ENCODE measurements at places on chromosomes 3 and 15. TPM values are rescaled to one million over a fixed set of nuclear protein-coding genes. Genes with fewer than 3 reads are reported as not detected.
A peak's percentile ranks its signal among the peaks of the same experiment; 100 is the strongest.

GRCh38 chr15:26146202-26146601 is 283.1 kb upstream of the ATP10A start:
- DNase-seq: no peak

DNA sequence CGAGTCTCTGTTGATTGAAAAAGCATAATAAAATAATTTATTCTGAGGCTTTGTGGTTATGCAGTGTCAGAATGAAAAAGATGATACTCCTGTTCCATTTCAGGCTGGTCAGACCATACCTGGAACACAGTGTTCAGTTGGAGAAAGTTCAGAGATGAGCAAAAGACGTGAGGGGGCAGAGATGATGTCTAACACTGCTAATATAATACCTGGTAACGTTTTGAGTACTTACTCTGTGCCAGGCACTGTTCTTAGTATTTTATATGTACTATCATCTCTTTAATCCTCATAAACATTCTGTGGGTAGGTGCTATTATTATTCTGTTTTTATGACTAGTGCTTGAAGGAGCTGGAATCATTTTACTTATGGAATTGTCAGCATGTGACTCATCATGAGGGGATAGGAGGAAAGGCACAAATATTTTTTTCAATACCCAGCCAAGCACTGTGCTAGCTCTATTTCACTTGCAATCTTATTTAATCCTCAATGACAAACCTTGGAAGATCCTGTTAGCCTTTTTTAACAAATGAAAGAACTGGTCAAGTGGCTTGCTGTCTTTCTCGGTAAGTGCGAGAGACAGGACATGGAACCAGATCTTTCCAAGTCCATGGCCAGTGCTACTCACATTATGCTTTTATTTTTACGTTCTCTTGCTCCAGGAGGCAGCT is 31.8 kb downstream of the IQGAP1 start:
- no peak for DNase-seq

DNA sequence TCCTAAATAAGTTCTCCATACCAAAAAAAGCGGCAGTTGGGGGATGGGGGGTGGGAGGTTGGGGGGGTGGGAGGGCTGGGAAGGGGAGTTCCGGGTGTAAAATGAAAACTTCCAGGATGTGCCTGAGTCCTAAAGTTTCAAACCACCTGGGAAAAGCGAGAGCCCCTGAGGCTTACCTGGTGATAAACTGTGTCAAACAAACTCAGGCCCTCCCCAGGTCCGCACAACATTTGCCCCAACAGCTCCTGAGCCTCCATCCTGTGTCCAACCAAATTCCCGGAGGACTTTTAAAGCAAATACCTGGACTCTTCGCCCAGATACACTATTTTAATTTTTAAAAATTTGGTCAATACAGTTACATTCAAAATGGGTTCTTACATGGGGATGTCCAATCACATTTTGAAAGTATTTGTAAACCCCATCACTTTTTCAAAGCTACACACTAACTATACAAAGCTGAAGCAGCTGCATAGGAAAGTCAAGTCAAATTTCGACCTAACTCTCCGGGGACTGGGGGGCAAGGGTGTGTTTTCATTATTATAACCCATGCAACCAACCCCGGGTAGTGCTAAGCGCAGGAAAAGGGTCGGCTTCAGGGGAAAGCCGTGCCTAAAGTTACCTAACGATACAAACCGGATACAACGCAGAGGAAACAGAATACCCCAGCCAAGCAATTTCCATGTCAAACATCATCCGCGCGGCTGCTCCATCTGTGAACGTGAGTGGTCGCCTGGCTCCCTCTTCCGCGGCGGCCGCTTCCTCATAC is 685 bp upstream of the FOXB1 start:
- no peak for DNase-seq

DNA sequence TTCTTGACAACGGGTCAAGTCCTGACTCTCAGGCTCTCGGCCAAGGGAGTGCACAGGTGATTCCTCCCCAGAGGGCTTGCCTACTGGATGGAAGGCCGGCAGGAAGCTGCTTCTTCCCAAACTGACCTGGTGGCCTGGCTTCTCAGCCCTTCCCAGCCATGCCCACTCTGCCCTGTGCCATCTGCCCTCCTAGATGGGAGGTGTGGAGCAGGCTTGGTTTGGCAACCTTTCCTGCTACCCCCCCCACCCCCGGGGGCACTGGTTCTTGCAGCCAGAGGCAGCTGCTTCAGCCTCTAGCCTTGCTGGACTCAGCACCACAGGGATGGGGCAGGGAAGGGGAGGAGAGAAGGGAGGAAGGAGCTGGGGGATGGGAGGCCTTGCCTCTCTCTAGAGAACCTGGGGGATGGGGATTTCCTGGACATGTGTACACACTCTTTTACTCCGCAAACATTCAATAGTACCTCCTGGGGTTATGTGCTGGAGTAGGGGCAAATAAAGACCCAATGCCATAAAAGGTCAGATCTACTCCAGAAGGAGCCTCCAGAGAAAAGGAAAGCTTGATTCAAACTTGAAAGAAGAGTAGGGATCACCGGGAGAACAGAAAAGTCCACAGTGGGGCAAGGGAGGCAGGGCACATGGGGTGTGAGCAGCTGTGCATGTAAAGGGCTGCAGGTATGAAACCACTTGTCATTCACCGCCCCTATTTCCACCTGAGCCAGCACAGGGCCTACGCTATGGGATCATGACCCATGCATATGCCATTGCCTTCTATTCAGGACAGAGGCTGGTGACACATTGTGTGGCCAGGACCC is 4.2 kb upstream of the DAPK2 start:
- no peak for DNase-seq

- DNase-seq: peak; percentile 40
Measured at GRCh38 chr15:21261396-21261964, 178.8 kb downstream of the POTEB3 start.

GRCh38 chr3:50165910-50166538 is 10.9 kb downstream of the SEMA3F start:
- DNase-seq: no peak

- DNase-seq: no peak
Measured at GRCh38 chr15:52085299-52085698, 27.3 kb downstream of the BCL2L10 start.

GRCh38 chr15:64162869-64163658 is at the start of gene PPIB:
TSS of gene PPIB (minus strand) at chr15:64163022. CDS start at chr15:64162986, 36 bp downstream.
- peak; percentile 99 for DNase-seq

DNA sequence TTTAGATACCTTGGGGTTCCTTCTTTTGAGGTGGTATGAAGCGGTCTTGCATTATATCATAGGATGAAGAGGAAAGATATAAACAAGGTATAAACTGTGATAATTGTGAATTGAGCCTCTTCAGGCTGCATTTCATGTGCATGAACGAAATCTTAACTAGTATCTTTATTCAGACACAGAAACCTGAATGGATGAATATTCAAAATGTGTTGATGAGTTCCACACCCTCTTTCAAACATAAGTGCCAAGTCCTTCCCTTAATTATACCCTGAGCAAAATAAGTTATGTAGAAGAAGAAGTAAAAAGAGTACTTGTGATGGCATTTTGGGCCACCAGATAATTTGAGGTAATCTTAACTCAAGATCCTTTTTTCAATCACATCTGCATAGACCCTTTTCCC is 103.1 kb upstream of the CFAP20DC start:
- no peak for DNase-seq

GRCh38 chr3:192916371-192917027 is 1.2 kb downstream of the MB21D2 start:
- DNase-seq: no peak

GRCh38 chr15:87238451-87239068 is 1018.0 kb downstream of the NTRK3 start:
- DNase-seq: no peak

- DNase-seq: no peak
Measured at GRCh38 chr15:81809543-81809942, 236.3 kb downstream of the MEX3B start.

DNA sequence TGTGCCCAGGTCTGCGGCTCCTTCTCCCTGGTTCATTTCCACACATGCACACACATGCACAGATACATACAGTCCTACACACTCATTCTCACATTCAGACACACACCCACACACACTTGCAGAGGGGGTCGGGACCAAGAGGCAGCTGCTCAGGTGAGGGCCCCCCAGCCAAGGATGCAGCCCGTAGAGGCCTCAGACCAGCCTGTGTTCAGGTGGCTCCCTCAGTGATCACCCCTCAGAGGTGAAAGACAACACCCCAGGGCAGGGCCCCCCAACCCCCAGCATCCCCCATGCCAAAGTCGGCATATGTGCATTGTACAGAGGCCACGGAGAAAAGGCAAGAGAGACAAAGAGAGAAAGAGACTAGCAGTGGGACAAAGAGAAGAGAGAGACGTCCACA is 5.9 kb upstream of the CORO2B start:
- DNase-seq: peak; percentile 55

DNA sequence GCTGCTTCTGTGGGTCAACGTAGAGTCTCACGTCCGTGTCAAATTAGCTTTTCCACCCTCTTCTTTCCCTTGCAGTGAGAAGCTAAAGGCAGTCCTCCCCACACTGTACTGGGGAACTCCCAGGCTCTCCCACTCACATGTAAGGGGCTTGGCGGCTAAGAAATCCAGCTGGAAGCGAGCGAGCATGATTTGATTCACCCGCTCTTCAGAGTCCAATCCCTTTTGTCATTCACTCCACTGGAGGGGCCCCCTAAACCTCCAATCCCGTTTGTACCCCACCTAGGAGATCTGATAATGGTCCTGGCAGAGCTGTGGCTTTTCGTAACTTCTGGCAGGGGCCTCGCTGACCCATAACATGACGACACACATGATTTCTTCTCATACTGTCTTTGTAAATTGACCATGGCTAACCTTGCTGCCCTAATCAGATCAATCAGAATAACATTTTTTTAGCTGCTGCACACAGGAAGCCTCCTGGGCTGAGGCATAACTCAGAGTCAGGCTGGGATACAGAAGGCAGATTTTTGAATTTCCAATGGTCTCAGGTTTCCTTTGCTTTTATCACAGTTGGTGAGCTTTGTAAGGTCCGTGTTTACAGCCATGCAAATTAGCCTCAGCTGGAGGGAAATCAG is 235.2 kb downstream of the GREM1 start:
- DNase-seq: no peak

DNA sequence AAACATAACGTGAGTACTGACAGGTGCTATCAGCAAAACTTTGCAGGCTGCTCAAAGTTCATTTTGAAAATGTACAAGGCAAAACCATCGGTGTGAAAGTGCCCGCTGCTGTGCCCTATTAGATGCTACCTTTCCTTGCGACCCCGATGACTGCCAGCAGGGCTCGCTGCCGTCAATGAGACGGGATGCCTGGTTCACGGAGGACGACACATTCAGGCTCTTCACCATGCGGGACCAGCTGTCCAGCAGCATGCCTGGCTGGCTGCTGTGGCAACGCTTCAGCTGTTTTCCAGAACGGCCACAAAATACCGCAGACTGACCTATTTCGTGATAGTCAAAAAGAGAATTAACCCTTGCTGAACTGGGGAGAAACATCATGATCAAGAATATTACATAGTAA is 92.7 kb upstream of the OCA2 start:
- peak; percentile 71 for DNase-seq

GRCh38 chr3:171353423-171353822 is 106.8 kb downstream of the TNIK start:
- no peak for DNase-seq

DNA sequence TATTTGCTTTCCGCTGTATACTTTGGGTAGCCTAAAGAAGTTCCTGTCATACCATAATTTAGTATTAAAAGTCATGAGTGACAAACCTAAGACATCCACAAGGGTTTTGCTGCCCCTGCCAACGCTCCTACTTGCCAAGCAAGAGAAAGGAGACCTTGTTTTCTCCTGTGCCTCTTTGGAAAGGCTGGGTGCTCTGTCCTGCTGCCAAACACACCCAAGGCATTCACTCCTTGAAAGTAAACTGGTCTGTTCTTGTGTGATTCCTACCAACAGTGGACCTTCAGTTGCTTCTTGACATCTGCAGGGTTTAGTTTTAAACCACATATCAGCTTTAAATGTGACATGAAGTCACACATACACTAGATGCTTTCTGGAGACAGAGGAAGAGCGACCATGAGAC is 295.4 kb downstream of the SLC9A9 start:
- no peak for DNase-seq

Gene SLC51A
- 0.49 TPM for total RNA-seq

Gene NPAP1
- total RNA-seq: not detected

Gene TM4SF1
- total RNA-seq: 213 TPM

Gene NEK10
- 3.5 TPM for total RNA-seq

Gene TEX55
- total RNA-seq: not detected

Gene SACM1L
- total RNA-seq: 52.3 TPM

Gene MGLL
- total RNA-seq: 85.3 TPM

Gene ITGB5
- total RNA-seq: 332 TPM

Data from aorta (tissue), 5 donors.